Stimulated activated CD8-positive, alpha-beta memory T cell treated with anti-CD3 and anti-CD28 coated beads, Interleukin-4, amount 100 ng/mL, for 4 hours (primary cell): ENCODE measurements at places on chromosomes 11 and 22.

DNA sequence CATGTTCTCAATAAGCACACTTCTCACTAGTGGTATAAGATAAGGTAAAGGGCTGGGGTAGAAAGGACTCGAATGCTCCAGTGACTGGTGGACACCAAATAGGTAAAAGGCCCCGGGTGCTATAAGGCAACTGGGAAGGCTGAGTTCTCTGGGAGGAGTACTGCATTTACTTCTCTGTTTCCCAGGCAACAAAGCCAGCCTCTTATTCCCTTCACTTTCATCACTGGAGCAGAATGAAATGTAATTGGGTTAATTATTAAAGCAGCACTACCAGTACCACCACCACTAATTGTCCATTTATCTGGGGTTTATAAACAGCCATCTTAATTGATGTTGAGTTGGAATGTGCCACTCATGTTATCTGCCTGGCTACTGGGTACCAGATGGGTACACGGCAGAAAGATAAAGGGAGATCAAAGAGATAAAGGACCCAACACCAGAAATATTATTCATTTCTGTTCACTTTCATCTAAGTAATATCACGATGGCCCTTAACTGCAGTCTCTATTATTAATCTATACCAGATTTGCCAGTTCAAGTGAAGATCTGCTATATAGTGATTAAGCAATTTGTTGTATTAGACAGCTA, 94.4 kb upstream of the CHRM4 start:
- no peak for DNase-seq

- DNase-seq: no peak
Observed at GRCh38 chr11:104134745-104135144, 29.2 kb downstream of the PDGFD start.

GRCh38 chr11:14537134-14537599, 17.0 kb upstream of the PSMA1 start:
- no peak for DNase-seq

DNA sequence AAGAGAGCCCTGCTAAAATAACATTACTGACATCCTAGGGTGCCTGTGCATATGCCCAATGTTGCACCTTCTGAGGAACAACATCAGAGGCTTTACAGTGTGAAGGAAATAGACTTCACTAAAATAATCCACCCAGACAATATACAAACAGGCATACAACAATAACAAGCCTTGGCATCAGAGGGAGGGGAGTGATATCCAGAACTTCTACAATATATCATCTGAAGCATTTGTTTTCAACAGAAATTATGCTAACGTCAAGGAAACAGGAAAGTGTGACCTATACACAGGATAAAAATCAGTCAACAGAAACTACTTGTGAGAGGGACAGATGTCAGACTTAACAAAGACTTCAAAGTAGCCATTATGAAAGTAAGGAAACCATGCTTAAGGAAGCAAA, 81.3 kb downstream of the CTNND1 start:
- no peak for DNase-seq

DNA sequence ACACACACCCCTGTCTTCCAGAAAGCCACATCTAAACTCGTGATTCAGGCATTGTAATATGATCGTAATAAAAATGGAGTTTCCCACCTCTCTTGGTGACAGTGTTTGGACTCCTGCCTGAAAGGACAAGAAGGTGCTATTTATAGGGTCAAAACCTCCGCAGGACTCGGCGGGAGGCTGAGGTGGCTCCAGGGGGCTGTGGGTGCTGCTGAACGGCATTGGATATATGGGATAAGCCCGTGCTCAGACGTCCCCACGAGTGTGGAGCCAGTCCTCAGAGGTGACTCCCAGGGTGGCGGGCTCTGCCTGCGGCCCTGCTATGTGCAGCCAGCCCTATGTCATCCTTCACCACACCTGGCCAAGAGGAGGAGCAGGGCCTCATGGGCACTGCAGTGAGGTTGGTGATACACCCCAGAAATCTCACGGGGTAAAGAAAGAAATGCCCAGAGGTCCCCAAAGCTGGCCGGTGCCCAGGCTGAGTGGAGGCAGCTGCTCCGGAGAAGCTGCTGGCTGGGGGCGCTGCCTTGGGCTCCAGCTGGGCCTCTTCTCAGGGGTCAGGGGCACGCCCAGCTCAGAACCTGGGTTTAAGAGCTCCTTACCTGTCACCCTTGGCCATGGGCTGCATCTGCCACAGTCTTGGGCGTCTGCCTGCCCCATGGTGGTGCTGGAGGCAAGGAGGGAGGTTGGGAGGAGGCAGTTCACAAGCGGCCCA, 5.1 kb upstream of the OSBPL5 start:
- DNase-seq: no peak

DNA sequence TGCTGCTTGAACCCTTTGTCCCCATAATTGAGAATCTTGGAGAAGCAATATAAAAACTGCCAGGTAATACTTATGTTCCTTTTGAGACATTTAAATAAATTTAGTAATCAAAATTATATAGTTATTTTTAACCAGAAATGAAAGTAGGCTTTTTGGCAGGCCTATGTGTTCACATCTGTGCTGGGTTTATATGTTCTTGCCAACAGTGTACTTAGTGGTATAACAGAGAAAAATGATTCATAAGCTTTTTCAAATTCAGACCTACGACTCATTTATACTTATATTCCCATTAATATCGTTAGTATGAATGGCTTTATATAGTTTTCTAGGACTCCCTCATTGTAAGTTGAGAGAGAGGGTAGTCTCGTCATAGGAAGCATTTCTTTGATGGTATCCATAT, 79.0 kb downstream of the DDX10 start:
- no peak for DNase-seq

- no peak for DNase-seq
Observed at GRCh38 chr11:14577835-14578529, 57.8 kb upstream of the PSMA1 start.

GRCh38 chr11:78022397-78023396, at the start of gene KCTD14:
TSS of gene KCTD14 (minus strand) at chr11:78023276. CDS start at chr11:78023249, 27 bp downstream.
- DNase-seq: no peak

- no peak for DNase-seq
Observed at GRCh38 chr11:11993839-11994238, 14.6 kb downstream of the DKK3 start.

DNA sequence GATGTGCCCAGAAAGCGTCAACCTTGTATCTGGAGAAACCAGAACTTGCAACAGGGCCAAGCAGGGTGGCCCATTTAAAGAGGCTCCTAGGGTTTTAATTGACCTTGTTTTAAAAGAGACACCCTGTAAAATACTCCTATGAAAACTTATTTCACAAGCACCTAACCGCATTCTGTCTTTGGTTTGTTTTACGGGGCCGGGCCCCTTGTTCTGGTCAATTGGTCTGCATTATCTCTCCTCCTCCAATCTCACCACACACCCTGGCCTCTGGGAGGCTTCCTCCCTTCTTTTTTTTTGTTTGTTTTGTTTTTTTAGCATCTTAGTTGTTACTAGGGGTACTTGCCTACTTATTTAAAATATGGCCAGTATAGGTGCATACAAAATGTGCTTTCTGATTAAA, 4.7 kb downstream of the EHF start:
- no peak for DNase-seq
